ENCODE measurements at places on chromosomes 12 and 14.

DNA sequence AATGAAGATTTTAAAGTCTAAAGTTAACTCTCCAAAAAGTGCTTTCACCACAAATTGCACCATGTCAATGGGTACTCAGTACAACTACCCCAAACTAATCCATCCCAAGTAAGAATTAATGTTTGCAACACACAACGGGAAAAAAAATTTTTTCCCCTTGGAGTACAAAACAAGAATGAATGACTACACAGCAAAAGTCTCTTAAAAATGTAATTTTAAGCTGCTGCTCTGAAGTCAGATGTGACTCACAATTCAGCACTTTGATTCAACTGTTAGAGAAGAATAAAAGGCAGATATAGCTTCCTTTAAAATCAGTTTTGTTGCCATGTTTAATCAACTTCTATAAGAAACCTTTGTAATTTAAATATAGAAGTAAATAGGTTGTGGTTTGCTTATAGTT lies 42.5 kb upstream of the VPS33A start:
- no peak for DNase-seq

- DNase-seq: peak; percentile 70
Observed at GRCh38 chr14:98700748-98701147, 571.2 kb downstream of the BCL11B start.

GRCh38 chr12:39467432-39467870 lies 24.5 kb upstream of the KIF21A start:
- no peak for DNase-seq

DNA sequence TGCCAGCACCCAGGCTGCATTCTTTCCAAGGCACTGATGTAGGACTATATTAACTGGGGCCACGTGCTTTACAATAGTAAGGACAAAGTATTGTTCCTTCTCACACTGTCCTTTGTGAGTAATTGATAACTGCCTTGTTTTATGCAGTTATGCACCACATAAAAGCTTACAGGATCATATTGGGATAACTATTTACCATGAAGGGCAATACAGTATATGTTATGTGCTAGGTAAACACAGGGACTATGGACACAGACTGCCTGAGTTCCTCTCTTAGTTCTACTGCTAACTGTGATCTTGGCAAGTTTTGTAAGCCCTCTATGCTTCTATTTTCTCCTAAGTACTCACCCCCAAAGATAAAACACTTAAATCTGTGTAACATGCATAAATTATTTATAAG lies 183.7 kb downstream of the NOVA1 start:
- DNase-seq: no peak

DNA sequence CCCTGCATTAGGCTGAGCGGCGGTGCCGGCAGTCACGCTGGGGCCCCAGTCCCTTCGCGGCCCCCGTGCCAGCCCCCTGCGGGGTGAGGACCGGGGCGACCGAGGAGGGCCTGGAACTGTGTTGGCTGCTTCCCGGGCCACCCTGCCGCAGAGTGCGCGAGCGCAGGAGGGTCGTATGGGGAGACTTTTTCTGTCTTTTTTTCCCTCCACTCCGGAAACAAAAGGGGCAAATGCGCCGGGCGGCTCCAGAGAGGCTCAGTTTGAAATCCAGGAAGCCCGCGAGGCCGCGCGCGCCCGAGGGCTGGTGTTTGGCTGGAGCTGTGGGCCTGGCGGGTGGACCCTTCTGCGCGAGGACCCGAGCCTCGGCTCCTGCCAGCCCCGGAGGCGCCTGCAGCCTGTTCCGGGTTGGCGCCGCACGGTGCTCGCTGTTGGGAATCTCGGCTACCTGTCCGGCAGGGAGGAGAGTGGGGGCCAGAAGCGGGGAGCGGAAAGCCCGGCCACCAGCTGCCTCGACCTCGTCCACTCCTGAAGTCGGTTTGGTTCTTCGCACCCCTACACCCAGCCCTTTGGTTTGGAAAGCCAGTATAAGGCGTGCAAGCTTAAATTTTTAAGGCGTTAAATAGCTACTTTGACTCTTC lies 638 bp downstream of the PLEKHG3 start:
- DNase-seq: peak; percentile 59

- DNase-seq: no peak
Observed at GRCh38 chr12:29943683-29944082, 159.9 kb upstream of the TMTC1 start.

- DNase-seq: no peak
Observed at GRCh38 chr12:128474916-128475315, 207.9 kb downstream of the TMEM132C start.

GRCh38 chr14:87940382-87940781 lies 52.6 kb downstream of the GALC start:
- no peak for DNase-seq

DNA sequence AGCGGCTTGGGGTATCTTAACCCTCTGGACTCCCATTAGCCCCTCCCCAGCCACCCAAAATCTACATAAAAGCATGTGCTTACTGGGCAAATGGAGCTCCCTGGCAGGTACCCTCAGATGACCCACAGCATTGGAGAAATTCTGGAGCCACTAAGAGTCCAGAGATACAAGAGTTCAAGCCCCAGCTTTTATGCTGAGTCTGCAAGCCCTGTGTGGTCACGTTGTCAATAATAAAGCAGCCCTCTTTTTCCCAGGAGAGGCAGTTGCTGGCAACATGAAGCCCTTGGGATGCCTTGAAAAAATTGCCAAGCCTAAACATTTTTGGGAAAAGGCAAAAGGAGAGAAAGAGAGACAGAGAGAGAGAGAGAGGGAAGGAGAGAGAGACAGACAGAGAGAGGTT lies 83.4 kb downstream of the RBM19 start:
- no peak for DNase-seq

DNA sequence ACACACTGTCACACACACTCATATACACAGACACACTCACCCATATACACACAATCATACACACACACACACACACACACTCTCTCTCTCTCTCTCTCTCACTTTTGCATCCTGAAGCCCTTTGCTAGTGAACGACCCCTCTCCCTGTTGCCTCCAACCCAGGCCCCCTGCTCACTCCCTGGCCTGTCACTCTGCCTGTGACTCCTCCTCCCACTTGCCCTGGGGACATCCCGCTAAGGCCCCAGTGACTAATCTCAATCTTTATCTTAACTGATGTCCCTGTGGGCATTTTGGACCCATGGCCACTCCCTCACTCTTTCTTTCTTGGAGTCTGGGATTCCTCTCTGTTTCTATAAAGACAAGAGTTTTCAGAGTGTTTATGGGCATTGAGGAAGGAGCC lies 10.9 kb upstream of the DLK1 start:
- no peak for DNase-seq

GRCh38 chr14:96038920-96039632 lies at the start of gene C14orf132:
Gene C14orf132 (plus strand): TSS chr14:96039362. CDS start chr14:96039501, 139 bp downstream.
- DNase-seq: peak; percentile 71

- no peak for DNase-seq
Observed at GRCh38 chr12:86015026-86015425, 140.9 kb downstream of the NTS start.

DNA sequence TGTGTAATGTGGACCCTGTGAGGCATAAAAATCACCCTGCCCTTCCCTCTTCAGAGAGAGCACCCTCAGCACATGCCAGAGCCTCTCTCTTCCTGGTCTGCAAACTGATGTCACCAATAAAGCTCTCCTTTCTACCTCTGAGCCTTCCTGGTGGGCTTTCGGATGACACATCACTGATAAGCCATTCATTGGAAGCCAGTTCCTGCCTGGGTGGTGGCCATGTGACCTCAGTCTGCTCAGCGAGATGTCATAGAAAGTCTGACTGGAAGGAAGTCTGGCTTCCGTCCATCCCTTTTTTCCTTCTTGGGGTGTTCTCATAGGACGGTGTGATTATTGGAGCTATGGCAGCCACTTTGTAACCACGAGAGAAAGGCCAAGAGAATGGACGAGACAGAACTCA lies 95.7 kb downstream of the PIWIL1 start:
- no peak for DNase-seq

GRCh38 chr12:127133675-127134335 lies 1133.2 kb upstream of the TMEM132C start:
- no peak for DNase-seq

GRCh38 chr12:13173012-13173932 lies 23.3 kb upstream of the EMP1 start:
- no peak for DNase-seq

- no peak for DNase-seq
Observed at GRCh38 chr12:92136965-92137721, 8.5 kb downstream of the BTG1 start.

DNA sequence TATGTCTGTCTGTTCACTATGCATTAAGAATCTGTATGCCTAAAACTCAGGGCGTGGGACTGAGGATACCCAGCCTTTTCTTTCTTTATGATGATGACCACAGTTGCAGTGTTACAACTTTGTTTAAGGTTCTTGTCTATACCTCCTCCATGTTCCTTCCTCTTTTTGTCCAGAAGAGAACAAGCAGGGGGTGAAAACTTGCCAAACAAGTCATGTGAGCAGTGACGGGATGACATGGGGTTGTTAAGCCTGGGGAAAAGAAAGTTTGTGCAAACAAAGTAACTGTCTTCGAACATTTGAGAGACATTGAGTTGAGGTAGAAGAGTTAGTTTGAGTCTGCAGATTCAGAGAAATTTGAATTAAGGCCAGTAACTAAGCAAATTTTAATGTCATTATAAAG lies 505.5 kb downstream of the NPAS3 start:
- no peak for DNase-seq

DNA sequence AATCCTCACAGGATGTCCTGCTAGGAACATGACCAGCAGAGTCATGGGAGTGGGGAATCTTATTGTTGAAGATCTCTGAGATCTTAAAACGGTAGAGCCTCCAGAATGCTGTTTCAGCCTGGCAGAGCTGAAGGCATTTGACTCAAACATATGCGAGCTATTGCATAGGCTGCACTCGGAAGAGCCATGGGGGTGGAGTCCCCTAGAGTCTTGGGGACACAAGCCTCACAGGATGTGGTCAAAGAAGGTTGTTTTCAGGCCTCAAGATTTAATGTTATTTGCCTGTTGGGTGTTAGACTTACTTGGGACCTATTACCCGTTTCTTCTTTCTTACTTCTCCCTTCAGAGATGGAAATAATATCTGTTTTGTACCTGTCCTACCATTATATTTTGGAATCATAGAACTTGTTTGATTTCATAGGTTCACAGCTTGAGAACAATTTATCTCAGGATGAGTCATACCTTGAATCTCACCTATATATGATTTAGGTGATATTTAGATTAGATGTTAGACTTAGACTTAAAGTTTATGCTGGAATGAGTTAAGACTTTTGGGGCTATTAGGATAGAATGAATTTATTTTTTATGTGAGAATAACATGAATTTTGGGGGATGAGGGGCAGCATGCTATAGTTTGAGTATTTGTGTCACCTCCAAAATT lies 172.2 kb upstream of the ATP2B1 start:
- no peak for DNase-seq

DNA sequence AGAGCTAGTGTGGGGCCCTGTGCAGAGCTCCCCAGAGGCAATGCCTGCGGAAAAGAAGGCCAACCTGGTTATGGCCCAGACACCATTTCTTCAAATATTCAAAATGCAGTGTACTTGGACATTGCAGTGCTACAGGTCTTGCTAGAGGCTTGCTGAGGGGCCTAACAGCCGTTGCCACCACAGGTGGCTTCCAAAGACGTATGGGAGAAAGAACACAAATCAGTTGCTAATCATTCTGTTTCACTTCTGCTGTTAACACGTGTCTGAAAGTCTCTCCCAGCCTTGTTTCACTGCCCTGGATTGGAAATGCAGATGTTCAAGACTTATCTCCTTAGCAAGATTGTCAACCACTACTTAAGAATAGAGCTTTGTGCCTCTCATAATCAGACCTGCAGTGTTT lies 925.9 kb downstream of the GALC start:
- no peak for DNase-seq

GRCh38 chr12:83145325-83145840 lies 458.7 kb downstream of the TMTC2 start:
- no peak for DNase-seq

DNA sequence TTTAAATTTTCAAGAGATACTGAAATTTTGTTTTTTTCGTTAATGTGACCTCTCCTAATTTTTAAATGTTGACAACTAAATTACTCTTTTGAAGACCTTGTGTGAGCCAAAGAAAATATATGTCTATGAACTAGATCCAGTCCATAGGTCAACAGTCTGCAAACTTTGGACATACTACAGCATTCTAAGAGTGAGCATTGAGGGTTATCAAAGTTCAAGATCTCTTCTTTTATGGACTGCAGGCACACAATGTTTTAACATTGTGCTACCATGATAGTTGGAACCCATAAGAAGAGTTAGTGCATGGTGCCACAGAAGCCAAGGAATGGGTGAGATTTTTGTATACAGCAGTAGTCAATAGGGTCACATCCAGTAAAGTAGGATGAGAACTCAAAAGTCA lies 43.0 kb upstream of the ACSS3 start:
- no peak for DNase-seq

GRCh38 chr12:52795694-52796428 lies at the start of gene KRT3:
Gene KRT3 (minus strand): TSS chr12:52796117. CDS start chr12:52796042, 75 bp downstream.
- DNase-seq: peak; percentile 90

DNA sequence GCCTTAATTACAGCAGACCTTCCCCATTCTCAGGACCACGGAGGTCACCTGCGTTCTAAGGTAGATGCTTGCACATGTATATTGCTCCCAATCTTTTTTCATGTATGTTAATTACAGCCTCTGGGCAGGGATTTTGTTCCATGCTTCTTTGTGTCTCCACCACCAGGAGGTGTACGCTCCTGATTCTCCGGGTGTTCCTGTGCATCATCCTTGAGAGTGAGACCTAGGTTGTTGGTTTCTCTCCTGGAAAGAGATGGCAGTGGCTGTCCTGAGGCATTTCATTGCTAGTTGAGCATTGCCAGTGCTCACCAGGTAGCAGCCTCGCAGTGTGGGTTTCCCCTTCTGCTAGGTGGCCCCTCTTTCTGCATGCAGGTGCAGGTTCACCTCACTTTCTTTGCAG lies 52.8 kb downstream of the KCNK13 start:
- no peak for DNase-seq

DNA sequence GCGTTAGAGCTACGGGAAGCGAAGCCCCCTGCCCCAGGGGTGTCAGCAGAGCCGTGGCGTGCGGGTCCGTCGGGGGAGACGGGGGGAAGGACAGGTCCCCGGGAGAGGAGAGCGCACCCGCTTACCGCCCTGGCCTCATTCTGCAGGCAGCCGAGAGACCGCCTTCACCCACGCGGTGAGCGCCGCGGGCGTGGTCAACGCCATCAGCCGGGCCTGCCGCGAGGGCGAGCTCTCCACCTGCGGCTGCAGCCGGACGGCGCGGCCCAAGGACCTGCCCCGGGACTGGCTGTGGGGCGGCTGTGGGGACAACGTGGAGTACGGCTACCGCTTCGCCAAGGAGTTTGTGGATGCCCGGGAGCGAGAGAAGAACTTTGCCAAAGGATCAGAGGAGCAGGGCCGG lies 10.5 kb downstream of the WNT5B start:
- DNase-seq: no peak

- DNase-seq: no peak
Observed at GRCh38 chr12:79296133-79296532, 394.6 kb downstream of the PAWR start.

All from NCI-H2171 treated with DMSO at 0.1 percent for 48 hours (cell line).